Caco-2 (cell line): ENCODE measurements at places on chromosomes 5 and 9.

- DNase-seq = no peak
These were observed 48.1 kb downstream of the DIAPH1 start for GRCh38 chr5:141570655-141571054.

DNA sequence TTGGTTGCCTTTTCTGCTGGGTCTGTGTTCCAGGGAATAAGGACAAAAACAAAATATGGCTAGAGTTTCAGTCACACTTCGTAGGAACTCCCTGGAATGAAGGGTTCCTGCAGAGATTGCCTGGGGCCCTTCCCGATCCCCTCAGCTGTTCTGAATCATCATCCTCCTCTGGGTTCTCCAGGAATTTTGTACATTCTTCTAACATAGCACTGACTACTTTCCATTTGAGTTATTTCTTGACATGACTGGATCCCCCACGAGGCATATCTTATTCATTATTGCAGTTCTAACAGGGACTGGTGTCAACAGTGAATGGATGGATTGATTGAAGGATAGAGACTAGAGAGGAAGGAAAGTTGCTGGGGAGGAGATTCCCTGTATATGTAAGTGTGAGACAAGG, 49.2 kb upstream of the TNC start:
- DNase-seq = no peak

- no peak for DNase-seq
These were observed 40.8 kb downstream of the SHC3 start for GRCh38 chr9:89137542-89138462.

GRCh38 chr5:1058988-1059883, 50.6 kb downstream of the NKD2 start:
- DNase-seq = no peak

- DNase-seq = no peak
These were observed 37.6 kb downstream of the ALG2 start for GRCh38 chr9:99184110-99184474.

- DNase-seq = peak; percentile 46
These were observed 1.4 kb upstream of the SUSD1 start for GRCh38 chr9:112176524-112176923.

- DNase-seq = no peak
These were observed 77.0 kb downstream of the DCP2 start for GRCh38 chr5:113053511-113053995.
